Right lung (tissue), 10 donors: ENCODE measurements at places on chromosomes 3 and 15.

DNA sequence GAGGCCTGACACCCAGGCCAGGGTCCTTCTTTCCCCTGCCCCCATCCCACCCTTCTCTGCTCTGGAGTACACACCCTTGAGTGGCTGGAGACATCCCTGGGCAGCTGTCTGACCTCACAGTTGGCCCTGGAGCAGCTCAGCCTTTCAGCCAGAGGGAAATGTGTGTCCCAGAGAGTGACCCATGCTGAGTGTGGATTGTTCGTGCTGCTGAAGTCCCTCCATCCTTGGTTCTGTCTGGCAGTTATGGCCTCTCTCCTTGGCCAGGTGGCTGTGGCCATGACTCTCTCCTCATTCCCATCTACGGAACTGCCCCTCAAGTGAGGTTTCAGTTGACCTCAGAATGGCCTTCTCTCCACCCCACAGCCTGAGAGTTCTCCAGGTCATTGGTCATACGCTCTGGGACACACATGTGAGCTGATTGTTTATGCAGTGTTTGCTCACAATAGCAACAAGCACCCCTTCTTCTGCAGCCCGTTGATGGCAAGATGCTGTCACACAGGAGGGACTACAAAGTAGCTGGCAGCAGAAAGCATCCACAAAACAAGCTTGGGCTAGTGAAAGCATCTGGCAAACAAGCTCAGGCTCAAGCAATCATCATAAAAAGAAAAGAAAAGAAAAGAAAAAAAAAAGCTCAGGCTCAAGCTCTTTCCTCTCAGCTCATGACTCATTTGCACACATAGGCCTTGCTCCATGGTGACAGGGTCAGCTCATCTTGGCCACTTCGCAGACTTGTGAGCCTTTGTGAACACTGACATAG lies 55.3 kb upstream of the ITGA11 start:
- no peak for DNase-seq

DNA sequence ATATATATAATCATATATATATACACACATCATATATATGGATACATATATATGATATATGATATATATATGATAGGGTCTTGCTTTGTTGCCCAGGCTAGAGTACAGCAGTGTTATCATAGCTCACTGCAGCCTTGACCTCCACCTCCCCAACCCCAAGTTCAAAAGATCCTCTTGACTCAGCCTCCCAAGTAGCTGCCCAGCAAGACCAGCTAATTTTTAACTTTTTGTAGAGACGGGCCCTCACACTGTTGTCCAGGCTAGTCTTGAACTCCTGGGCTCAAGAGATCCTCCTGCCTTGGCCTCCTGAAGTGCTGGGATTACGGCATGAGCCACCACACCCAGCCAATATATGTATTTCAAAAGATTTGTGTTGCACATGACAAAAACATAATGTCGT lies 83.0 kb downstream of the TBL1XR1 start:
- no peak for DNase-seq

DNA sequence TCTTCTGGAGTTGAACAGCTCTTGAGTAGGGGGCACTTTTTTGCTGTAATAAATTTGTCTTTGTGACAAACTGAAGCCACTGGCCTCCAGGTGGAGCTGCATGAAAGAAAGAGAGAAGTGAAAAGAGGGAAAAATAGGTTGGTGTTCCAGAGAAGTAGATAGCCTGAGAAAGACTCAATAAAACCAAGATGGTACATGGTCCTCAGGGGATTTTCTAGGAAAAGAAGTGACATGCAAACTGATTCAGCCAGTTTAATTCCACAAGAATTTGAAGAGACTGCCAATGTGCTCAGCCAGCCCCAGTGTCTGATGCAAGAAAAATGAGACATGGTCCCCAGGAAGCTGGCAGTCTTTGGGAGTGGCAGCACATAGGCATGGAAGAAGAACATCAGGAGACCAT lies 152.7 kb downstream of the CD47 start:
- no peak for DNase-seq

GRCh38 chr3:4835616-4836043 lies 143.6 kb upstream of the BHLHE40 start:
- DNase-seq = no peak

DNA sequence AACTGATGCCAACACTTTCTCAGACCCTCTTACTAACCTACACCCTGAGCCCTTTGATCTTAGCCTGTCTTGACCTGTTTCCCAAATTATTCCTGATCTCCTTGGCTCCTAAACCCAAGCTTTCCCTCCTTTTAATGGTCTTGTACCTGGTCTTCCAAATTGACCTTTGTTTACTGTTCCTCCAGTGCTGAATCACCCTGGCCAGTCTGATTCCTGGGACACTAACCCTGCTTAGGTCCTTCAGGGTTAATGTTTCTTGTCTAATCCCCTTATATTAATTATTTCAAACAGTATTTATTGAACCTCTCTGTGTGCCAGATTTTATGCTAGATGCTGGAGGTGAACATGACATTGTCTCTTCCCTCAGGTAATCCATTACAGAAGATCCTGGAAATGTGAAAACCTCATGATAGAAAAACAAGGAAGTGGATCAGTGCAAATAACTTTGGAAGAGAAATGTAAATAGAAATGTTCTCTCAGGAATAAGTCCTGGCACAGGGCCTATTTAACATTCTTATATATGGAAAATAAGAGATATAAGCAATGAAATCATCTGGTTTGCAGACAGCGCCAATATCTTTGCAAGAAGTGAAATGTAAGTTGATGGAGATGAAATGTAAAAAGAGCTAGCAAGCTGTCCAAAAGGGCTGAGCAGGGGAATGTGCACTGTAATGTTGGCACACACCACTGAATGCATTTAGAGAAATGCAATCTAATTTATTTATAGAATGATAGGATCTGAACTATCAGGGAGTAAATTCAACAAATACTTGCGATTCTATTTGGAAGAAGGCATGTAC lies 20.7 kb downstream of the HGD start:
- no peak for DNase-seq

DNA sequence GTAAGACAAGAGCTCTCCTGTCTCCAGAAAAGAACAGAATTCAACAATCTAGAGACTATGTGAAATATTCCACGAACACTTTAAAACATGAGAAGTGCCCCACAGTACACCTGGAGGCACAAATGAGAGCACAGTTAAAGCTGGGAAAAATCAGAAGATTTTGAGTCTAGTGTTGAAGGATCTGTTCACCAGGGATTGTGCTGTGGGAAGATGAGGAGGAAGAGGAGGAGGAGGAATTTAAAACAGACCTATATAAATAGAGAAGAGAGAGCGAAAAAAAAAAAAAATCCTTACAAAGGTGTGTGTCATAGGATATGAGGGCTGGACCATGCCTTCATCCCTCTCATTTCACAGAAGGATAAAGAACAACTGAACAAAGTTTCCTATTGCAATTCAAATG lies 361.0 kb upstream of the SEMA6D start:
- no peak for DNase-seq

GRCh38 chr3:181704421-181705085 lies 7.2 kb upstream of the SOX2 start:
- DNase-seq = no peak

DNA sequence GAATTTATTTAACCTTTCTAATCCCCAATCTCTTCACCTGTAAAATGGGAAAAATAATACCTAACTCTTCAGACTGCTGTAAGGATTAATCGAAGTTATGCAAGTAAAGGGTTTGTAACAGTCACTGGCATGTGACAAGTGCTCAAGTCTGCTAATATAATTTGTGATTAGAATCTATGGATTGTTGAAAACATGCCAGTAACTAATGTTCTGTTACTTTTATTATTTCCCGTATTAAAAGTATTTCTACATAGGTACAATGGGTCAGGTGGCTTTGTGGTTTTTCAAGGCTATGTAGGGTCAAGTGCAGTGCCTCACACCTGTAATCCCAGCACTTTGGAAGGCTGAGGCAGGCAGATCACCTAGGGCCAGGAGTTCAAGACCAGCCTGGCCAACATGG lies 29.4 kb downstream of the ULK4 start:
- no peak for DNase-seq

DNA sequence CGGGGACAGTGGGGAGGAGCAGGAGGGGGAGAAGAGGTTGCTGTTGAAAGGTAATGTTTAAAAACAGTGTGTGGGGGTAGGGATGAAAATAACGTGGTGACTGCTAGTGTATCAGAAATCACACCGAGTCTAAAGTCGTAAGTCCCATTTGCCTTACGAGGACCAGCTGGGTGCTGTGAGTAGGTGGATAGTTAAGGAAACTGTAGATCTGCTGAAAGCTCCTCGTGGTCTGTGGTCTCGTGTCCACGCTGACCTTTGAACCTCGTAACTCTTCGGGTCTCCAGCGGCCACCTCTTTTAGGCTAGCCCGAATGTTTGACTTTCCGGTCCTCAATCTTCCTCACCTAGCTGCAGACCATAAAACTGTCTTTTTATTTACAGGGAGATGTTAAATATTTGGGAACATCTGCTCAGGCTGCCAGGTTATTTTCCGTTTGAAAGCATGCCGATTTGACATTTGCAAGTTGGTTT lies 29.3 kb upstream of the ST3GAL6 start:
- DNase-seq = peak; percentile 21

- DNase-seq = no peak
Observed at GRCh38 chr3:111368056-111368455, 173.9 kb upstream of the CD96 start.

DNA sequence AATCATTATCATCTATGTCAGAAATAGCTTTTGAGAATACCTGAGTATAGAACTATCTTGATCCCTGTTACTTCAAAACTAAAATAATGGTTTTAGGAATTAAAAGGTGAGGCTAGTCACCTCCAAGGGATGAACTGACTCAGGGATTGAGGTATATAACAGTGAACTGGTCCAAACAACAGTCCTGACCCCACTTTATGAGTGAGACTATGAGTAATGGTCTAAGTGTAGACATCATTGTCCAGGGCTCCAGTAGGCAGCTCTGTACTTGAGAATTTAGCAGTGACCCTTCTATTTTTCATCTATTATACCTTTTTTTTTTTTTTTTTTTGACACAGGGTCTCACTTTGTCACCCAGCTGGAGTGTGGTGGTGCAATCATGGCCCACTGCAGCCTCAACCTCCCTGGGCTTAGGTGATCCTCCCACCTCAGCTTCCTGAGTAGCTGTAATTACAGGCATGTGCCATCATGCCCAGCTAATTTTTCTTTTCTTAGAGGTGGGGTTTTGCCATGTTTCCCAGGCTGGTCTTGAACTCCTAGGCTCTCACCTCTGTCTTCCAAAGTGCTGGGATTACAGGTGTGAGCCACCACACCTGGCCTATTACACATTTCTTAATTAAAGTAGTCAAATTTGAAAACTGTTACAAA lies 36.3 kb downstream of the MLH1 start:
- no peak for DNase-seq

DNA sequence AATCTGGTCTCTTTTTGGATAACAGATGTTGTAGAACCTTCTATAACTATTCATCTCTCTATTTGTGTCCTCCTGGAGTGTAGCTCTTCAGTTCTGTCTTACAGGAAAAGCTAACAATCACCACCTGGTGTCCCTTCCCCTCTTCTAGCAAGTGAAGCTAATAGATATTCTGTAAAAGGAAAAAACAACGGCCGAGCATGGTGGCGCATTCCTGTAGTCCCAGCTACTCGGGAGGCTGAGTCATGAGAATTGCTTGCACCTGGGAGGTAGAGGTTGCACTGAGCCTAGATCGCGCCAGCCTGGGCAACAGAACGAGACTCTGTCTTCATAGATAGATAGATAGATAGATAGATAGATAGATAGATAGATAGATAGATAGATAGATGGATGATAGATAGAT lies 779.4 kb downstream of the TUSC7 start:
- no peak for DNase-seq

DNA sequence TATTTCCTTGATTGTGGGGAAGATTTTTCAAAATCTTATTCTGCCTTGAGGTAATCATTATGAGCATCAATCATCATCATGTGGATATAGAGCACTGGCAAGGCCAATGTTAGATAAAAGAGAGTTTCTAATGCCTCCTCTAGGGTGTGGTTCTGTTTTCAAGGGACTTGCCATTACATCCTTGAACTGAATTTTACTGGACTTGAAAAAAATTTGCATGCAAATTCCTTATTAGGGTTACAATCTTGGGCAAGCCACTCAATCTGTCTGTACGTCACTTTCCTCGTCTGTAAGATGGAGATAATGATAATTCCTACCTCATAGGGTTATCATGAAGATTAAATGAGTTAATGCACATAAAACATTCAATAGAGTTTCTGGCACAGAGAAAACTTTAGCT lies 156.2 kb upstream of the WNT5A start:
- no peak for DNase-seq

DNA sequence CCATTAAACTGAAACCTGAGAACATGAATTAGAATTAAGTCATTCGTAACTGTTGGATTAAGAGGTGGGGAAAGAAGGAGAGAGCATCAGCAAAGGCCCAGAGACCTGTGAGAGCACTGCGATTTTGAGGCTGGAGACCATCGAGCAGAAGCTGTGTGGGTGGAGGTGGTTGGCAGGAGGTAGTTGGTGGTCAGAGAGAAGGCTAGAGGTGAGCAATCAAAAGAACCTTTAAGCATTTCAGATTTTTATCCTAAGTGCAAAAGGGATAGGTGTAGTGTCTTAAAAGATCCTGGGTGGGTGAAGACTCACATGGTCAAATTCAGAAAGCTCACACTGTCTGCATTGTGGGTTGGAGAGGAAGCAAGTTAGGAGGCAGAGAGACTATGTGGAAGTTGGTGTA lies 65.1 kb upstream of the TEX264 start:
- no peak for DNase-seq

- DNase-seq = no peak
Observed at GRCh38 chr3:23996095-23996524, 51.0 kb downstream of the NR1D2 start.

GRCh38 chr15:40894681-40895448 lies 615 bp downstream of the VPS18 start:
- DNase-seq = no peak

DNA sequence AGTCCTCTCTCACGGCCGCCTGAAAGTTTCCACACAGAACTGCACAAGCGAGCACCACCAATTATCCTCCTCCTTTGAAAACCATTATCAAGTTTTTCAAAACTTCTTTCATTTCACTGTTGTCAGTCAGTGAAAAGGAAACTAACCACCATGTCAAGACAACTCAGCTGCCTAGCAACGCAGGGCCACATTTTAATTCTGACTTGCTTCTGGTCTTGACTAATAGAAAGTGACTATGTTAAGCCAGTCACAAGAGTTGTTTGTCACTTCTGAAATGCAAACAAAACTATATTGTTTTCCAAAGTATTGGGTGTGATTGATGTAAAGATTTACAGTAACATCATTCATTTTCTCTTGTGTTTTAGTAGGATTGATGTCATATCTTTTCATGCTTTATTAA lies 612.8 kb upstream of the AGTR1 start:
- DNase-seq = no peak

GRCh38 chr3:169914321-169914720 lies 2.9 kb downstream of the SAMD7 start:
- no peak for DNase-seq

- no peak for DNase-seq
Observed at GRCh38 chr3:113193719-113194118, 17.6 kb upstream of the BOC start.

DNA sequence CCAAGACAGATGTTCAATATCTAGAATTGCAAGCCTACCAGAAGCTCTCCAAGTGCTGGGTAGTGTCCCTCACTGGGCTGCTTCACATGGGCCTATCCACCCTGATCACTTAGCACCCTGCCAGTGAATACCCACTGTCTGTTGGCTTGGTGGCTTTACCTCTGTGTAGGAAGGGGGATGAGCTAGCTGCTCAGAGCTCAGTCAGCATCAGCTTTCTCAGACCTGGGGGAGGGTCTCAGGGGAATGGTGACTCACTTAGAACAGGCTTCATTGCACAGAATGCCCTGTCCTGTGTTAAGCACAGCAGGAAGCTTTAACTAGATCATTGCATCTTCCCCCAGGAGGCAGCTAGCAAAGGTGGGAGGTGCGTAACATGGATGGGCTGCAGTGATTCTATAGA lies 209.8 kb downstream of the PDCD6IP start:
- no peak for DNase-seq

- DNase-seq = peak; percentile 63
Observed at GRCh38 chr3:78809966-78810365, 957.8 kb downstream of the ROBO1 start.
